Glomerular endothelial cell (primary cell): ENCODE measurements at places on chromosomes 11 and 22. TPM values are rescaled to one million over a fixed set of nuclear protein-coding genes. Genes with fewer than 3 reads are reported as not detected.

GRCh38 chr22:29152045-29152953 lies 53.4 kb upstream of the EMID1 start:
- DNase-seq, result no peak

The HEPN1 gene
- total RNA-seq, result 0.18 TPM in 1 of 2 replicates, not detected in the other

The OR51B4 gene
- not detected in 2 replicates for total RNA-seq

DNA sequence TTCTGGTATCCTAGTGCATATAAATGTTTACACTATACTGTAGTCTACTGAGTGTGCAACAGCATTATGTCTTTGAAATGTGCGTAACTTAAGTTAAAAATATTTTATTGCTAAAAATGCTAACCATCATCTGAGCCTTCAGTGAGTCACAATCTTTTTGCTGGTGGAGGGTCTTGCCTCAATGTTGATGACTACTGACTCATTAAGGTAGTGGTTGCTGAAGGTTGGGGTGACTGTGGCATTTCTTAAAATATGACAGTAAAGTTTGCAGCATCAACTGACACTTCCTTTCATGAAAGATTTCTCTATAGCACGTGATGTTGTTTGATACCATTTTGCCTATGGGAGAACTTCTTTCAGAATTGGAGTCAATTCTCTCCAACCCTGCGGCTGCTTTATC lies 8.5 kb upstream of the CREBZF start:
- no peak for DNase-seq

The ENTHD1 gene
- total RNA-seq, result not detected in 2 replicates

The MYOD1 gene
- total RNA-seq, result not detected in 2 replicates

DNA sequence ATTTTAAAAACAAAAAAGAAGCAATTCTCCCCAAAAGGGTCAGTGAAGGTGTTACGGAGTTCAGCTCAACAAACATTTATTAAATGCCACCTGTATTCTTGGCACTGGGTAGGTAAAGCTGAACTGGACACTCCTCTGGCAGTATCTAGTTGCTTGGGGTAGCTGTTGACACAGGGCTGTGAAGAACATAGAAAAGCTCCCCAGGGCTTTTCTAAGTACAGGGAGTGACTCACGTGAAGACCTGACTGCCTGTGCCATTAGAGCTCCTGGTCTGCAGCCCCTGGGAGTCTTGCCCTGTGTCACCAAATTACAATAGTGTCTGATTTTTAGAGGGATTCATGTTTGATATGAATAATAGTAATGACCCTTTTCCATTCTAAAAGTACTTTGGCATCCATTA lies 43.6 kb downstream of the COA4 start:
- no peak for DNase-seq

- DNase-seq, result no peak
Measured at GRCh38 chr11:111730871-111731591, 35.2 kb downstream of the PPP2R1B start.

DNA sequence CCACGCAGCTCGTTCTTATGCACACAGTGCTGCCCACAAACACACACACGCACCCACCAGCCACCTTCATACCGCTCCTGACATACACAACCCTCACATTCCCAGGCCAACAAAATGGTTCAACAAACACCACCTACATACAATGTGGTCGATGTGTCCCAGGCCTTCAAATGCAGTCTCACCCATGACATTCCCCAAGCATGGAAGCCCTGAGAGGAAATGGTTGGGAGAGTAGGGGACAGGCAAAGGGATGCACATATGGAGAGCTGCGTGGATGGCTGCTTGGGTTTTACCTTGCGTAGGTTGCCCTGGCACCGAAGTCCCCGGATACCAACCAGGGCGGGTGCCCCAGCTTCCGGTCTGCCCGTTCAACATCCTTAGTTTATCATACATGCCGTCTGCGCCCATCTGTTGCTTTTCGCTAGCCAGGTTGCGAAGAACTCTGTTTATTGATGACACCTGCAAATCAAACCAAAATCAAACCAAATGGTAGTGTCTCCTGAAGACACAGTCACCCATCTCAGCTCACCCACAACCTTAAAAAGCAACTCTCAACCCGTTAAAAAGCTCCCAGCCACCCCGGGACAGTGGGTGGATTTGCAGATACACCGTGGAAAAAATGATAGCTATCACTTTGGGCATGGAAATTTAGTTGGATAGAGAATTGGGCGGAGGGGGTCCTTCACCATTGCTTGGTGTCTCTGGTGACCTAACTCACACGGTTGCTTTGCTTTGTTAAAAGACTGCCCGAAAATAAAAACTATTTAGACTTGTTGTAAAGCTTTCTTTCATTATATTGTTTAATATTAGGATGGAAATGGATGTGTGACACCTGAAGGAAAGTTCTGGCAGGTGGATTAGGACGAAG lies 10.5 kb downstream of the PAX6 start:
- no peak for DNase-seq
